ENCODE measurements at places on chromosomes 7 and 10.
A peak's percentile ranks its signal among the peaks of the same experiment; 100 is the strongest.

DNA sequence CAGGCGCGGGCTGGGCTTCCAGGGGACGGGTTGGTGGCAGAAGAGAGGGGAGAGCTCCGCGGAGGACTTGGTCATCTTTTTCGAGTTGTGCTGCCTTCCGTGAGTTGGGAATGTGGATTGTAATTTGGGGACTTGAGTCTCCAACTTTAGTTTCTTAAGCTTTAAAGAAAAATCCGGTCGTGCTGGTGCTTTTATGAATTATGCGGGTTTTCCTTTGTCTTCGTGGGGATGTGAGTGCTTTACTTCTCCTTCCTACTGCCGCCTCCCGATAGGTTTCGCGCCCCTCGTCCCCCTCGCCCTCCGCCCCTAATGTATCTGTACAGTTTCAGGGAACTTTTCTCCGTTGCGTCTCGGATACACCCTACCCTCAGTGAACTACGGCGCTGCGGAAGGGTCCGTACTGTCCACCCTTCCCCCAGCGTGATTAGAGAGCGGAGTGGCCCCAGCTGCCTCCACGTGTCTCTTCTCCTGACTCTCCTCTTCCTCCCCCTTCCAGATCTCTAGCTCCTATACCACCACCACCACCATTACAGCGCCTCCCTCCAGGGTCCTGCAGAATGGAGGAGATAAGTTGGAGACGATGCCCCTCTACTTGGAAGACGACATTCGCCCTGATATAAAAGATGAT is 649 bp downstream of the SCD start:
- H3K27me3 ChIP-seq: peaks cover 6% of the 10 kb centered on the region
- peaks cover 11% of the 10 kb centered on the region for H3K4me1 ChIP-seq
- H3K27ac ChIP-seq: no peak overlapping the region

- no peak for DNase-seq
- H3K4me3 ChIP-seq: no peak overlapping the region
Observed at GRCh38 chr7:148487912-148488311, 102.7 kb upstream of the C7orf33 start.

GRCh38 chr7:139116999-139117398 is 7.5 kb upstream of the ZC3HAV1 start:
- no peaks in the 10 kb centered on the region for H3K36me3 ChIP-seq
- H3K27ac ChIP-seq: no peak overlapping the region
- no peak overlapping the region for H3K4me3 ChIP-seq
- no peaks in the 10 kb centered on the region for H3K27me3 ChIP-seq
- no peak for DNase-seq
- peaks cover 20% of the 10 kb centered on the region for H3K4me1 ChIP-seq

DNA sequence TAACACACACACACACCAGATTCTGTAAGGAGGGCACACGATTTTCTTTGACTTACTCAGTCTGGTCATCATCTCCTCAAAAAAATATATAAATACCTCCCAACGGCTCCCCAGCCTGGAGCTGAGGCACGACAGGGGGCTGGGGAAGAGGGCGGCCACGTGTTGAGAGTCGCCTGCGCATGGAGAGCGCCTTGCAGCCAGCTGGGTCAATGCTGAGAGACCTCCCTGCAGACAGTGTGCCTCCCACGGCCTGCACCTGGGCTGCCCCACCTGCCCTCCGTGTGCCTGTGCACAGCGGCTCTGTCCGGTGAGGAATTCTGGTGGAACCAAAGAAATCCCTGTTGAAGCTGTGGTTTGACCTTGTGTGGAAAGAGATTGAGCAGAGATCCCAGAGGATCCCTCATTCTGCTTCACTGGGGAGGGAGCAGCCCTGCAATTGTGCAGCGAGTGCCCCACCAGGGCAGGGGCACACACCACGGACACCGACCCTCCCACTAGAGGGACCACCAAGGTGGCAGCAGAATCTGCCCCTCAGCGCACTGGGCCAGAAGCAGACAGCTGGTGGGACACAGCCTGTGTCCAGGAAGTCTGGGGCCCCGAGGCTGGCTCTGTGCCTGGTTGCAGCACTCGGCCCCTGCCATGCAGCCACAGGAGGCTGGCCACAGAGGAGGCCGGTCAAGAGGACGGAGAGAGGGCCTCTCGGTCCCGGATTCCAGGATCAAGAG is 150.5 kb upstream of the PPP2R2D start:
- H3K36me3 ChIP-seq: no peaks in the 10 kb centered on the region
- H3K4me3 ChIP-seq: no peak overlapping the region
- no peaks in the 10 kb centered on the region for H3K4me1 ChIP-seq
- H3K27me3 ChIP-seq: no peaks in the 10 kb centered on the region
- no peak overlapping the region for H3K27ac ChIP-seq

GRCh38 chr10:72638586-72639440 is 12.9 kb upstream of the MICU1 start:
- H3K4me3 ChIP-seq: no peak overlapping the region
- H3K36me3 ChIP-seq: no peaks in the 10 kb centered on the region
- no peaks in the 10 kb centered on the region for H3K27me3 ChIP-seq
- no peak for DNase-seq
- no peaks in the 10 kb centered on the region for H3K4me1 ChIP-seq

DNA sequence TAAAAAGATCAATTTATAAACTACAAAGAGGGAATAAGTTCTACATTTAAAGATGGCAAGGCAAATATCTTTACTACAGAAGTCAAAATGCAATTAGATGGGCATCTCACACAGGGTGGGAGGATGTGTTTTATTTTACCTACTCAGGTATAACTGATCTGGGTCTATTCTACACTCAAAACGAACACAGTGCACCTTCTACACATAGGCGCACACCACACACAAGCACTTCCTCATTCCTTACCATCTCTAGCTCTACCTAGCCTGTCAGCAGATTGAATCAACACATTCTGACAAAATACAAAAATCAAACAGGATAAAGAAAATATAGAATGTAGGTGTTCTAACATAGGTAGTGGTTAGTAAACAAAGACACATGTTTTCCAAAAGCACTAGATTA is 64.8 kb downstream of the SGCE start:
- H3K4me3 ChIP-seq: no peak overlapping the region
- DNase-seq: no peak
- no peaks in the 10 kb centered on the region for H3K27me3 ChIP-seq
- H3K27ac ChIP-seq: no peak overlapping the region
- H3K4me1 ChIP-seq: no peaks in the 10 kb centered on the region

DNA sequence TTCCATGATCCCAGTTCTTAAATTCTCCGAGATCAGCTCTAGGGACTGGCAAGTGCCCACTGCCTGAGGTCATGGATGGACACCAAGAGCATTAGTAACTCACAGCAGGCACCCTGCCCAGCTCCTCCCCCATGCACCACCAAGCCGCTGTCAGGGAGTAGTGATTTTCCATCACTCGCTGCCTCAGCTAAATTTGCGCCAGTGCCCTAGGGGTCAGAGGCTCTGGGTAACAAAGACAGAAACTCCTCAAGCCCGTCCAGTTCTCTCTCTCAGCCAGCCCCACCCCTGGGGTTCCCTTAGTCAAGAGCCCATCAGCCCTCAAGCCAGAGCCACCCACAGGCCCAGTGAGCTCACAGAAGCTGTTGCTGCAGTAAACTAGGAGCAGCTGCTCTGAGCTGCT is 30.0 kb downstream of the PAX2 start:
- H3K36me3 ChIP-seq: no peaks in the 10 kb centered on the region
- peaks cover 4% of the 10 kb centered on the region for H3K27me3 ChIP-seq
- no peaks in the 10 kb centered on the region for H3K4me1 ChIP-seq
- no peak for DNase-seq
- no peak overlapping the region for H3K27ac ChIP-seq

GRCh38 chr10:1524540-1524939 is 212.8 kb downstream of the ADARB2 start:
- H3K27me3 ChIP-seq: no peaks in the 10 kb centered on the region
- no peak overlapping the region for H3K4me3 ChIP-seq
- DNase-seq: no peak
- H3K27ac ChIP-seq: no peak overlapping the region
- no peaks in the 10 kb centered on the region for H3K4me1 ChIP-seq

GRCh38 chr7:118288098-118288497 is 63.6 kb downstream of the ANKRD7 start:
- no peaks in the 10 kb centered on the region for H3K27me3 ChIP-seq
- peak overlapping the region; percentile 48 for H3K4me3 ChIP-seq
- no peak overlapping the region for H3K27ac ChIP-seq
- peaks cover 7% of the 10 kb centered on the region for H3K4me1 ChIP-seq
- DNase-seq: peak; percentile 55

DNA sequence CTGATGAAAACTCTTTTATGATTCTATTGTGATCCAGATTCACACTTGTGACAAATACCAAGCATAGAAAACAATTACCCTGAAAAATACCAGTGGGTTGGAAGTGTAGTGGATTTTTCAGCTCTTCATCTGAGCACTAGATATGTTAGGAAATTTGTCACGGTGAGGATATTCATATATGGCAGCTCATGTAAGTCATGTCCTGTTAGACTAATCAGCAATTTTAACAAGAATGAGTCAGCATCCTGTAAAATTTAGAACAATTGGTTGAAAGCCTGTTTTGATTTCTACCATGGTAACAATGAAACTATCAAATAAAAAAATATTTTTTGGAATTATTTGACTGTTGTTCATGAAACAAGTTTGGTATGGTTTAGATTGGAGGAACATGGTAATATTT is 334.3 kb downstream of the CACNA2D1 start:
- no peak overlapping the region for H3K4me3 ChIP-seq
- no peaks in the 10 kb centered on the region for H3K4me1 ChIP-seq
- H3K27ac ChIP-seq: no peak overlapping the region
- H3K36me3 ChIP-seq: no peaks in the 10 kb centered on the region

DNA sequence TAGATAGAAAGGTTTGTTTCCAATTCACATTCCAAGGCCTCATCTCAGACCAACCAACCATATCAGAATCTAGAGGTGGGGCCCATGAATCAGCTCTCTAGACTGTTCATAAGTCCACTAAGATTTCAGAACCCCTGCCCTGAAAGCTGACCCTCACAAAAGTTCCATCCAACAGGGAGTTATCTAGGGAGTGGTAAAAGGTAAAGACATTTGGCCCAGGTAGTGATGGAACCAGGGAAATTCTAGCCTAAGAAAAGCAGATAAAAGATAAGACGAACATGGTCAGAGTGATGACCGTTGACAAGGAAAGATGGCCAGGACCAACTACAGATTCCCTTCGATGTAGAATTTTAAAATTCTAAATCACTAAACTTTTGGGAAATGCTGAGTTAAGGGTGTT is 198.0 kb upstream of the NEBL start:
- no peak overlapping the region for H3K27ac ChIP-seq
- no peaks in the 10 kb centered on the region for H3K27me3 ChIP-seq
- no peaks in the 10 kb centered on the region for H3K4me1 ChIP-seq
- no peak for DNase-seq
- H3K4me3 ChIP-seq: no peak overlapping the region

- no peaks in the 10 kb centered on the region for H3K27me3 ChIP-seq
- H3K4me1 ChIP-seq: peaks cover 7% of the 10 kb centered on the region
- no peak overlapping the region for H3K4me3 ChIP-seq
- no peak for DNase-seq
- no peaks in the 10 kb centered on the region for H3K36me3 ChIP-seq
Observed at GRCh38 chr10:72126184-72126871, 38.0 kb upstream of the SPOCK2 start.

GRCh38 chr7:16484453-16485158 is 19.1 kb upstream of the SOSTDC1 start:
- no peak for DNase-seq
- H3K27me3 ChIP-seq: no peaks in the 10 kb centered on the region
- no peak overlapping the region for H3K4me3 ChIP-seq
- H3K27ac ChIP-seq: no peak overlapping the region
- H3K4me1 ChIP-seq: no peaks in the 10 kb centered on the region
- no peaks in the 10 kb centered on the region for H3K36me3 ChIP-seq

DNA sequence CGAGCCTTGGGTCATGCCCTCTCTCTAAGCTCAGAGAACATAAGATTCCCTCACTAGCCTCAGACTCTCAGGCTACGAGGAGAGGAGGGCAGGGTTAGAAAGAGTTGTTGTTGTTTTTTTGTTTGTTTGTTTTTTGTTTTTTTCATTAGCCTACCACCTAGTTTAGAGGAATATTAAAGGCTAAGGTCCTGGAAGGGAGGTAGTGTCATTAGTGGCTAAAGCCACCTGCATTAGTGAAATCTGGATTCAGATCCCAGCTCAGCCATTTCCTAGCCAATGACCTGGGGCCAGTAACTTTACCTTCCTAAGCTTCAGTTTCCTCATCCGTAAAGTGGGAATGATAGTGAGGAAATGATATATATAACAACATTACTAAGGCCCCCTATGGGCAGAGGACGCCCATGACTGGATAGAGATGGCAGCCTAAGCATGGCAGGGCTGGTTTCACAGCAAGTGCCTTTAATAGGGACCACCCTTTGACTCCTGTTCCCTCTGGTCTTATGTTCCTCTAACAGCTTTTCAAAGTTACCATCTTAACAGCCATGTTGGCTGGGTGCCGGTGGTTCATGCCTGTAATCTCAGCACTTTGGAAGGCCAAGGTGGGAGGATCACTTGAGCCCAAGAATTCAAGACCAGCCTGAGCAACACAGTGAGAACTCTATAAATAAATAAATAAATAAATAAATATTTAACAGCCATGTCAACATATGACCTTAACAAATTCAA is 5.1 kb downstream of the DDIT4 start:
- H3K4me3 ChIP-seq: no peak overlapping the region
- peaks cover 7% of the 10 kb centered on the region for H3K36me3 ChIP-seq

DNA sequence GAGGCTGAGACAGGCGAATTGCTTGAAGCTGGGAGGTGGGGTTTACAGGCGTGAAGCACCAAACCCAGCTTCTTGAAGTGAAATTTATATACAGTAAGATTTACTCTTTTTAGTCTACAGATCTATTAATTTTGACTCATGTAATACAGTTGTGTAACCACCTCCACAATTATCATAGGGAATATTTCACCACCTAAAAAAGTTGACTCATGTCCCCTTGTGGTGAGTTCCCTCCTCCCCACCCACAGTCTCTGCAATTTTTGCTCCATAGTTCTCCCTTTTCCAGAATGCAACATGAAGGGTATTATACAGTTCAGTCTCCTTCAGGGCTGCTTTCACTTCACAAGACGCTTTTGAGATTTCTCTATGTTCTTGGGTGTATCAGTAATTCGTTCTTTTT is 156.8 kb downstream of the FAM107B start:
- H3K27ac ChIP-seq: no peak overlapping the region
- no peak for DNase-seq
- H3K36me3 ChIP-seq: no peaks in the 10 kb centered on the region
- H3K4me1 ChIP-seq: peaks cover 10% of the 10 kb centered on the region
- H3K27me3 ChIP-seq: no peaks in the 10 kb centered on the region

GRCh38 chr7:24406789-24407299 is 122.9 kb downstream of the NPY start:
- peaks cover 2% of the 10 kb centered on the region for H3K27me3 ChIP-seq
- H3K27ac ChIP-seq: no peak overlapping the region
- peaks cover 9% of the 10 kb centered on the region for H3K4me1 ChIP-seq
- no peaks in the 10 kb centered on the region for H3K36me3 ChIP-seq

GRCh38 chr7:157397036-157397720 is 60.4 kb downstream of the DNAJB6 start:
- H3K27ac ChIP-seq: no peak overlapping the region
- H3K4me1 ChIP-seq: peaks cover 14% of the 10 kb centered on the region
- no peaks in the 10 kb centered on the region for H3K27me3 ChIP-seq
- no peak for DNase-seq
- H3K4me3 ChIP-seq: no peak overlapping the region
- H3K36me3 ChIP-seq: peaks cover 12% of the 10 kb centered on the region

GRCh38 chr7:149307775-149308501 is 45.9 kb downstream of the ZNF783 start:
- H3K4me1 ChIP-seq: no peaks in the 10 kb centered on the region
- H3K27me3 ChIP-seq: no peaks in the 10 kb centered on the region
- H3K27ac ChIP-seq: no peak overlapping the region
- DNase-seq: no peak

Data from CD4-positive, CD25-positive, alpha-beta regulatory T cell (primary cell).